ENCODE measurements at places on chromosomes 6 and 20.

- DNase-seq: no peak
Observed at GRCh38 chr6:44935693-44936300, 392.3 kb upstream of the RUNX2 start.

GRCh38 chr6:74715355-74716085 is 490.3 kb downstream of the COL12A1 start:
- DNase-seq: no peak

DNA sequence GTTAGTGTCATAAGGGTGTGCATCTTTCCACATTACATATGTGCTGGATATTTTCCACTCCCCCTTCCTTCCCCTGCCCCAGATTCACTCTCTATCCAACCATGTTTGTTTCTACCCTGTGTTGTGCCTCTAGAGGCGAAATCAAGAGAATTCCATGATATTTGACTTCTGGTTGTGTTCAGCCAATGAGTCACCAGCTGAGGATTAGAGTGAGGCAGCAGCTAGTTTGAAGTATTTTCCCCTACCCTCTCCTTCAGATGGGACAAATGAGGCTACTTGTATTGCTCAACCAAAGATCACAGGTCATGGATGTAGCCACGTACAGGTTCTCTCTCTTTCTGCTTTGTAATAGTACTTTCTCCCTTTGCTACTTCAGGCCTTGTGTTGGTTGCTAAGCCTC is 24.5 kb upstream of the OR2J2 start:
- DNase-seq: no peak

- no peak for DNase-seq
Observed at GRCh38 chr6:44183783-44184182, 25.2 kb downstream of the CAPN11 start.

- no peak for DNase-seq
Observed at GRCh38 chr6:36677753-36678487, 594 bp upstream of the CDKN1A start.

- DNase-seq: no peak
Observed at GRCh38 chr6:74253261-74253660, 557.3 kb downstream of the CD109 start.

DNA sequence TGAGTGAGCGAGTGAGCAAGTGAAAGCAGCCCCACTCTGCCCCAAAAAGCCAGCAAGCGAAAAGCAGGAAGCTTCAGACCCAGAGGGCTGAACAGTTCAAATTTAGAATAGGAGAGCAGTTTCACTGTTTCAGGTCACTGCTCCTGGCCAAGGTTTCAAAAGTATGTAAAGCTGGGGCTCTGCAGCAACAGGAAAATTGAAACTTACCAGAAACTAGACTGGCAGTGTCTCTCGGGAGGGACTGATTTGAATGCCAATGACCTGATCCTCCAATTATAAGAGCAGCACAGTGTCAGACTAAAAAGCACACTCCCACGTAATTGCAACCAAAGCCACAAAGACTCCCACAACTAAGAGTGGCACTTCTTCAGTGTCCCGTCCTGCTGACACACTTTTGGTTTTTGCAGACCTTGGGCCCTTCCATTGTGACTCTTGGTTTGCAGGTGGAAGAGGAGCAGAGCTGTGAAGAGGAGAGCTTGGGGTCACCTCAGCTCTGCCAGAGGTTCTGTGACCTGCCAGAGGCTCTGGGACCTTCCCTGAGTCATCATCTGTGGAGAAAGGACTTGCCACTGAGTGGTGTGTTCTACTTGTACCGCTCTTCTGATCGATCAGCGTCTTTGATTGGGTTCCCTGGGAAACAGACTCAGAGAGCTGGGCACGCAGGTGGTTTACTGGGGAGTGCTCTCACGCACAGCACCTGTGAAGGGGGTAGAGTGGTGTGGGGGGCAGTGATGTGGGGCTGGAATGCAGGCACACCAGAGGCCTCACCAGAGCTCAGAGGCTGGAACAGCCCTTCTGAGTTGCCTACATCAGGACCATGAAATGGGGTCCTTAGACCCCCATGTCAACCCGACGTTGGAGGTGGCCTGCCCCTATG is 52.7 kb upstream of the PTGIS start:
- DNase-seq: peak; percentile 58

GRCh38 chr6:46651816-46652215 is 802 bp downstream of the CYP39A1 start:
- no peak for DNase-seq

DNA sequence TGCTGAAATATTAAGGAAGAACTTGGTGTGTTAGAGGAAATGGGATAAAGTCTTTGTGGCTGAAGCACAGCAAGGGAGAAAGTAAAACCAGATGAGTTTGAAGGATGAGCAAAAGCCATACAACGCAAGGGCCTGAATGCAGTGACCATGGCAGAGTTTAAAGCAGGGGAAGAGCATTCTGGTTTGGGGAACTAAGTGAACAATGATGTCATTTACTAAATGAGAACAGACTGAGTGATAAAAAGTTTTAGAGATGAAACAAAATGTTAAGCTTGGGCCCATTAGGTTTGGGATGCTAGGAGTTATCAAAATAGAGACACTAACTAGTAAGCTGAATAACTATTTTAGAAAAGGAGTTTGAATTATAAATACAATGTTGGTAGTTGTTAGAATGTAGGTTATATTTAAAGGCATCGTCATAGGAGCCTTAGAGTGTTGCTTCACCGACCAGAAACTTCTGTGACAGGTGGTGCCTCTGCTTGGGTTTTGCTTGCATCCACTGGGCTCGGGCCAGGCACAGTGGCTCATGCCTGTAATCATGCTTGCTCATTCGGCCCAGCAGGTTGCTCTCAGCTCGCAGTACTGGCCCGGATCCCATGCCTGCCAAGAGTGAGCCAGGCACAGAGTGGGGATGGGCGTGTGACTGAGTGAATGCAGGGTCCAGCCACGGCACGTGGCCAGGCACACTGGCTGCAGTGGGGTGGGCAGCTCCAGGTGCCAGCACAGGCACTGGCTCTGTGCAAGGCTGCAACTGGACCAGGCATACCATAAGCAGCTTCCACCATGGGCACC is 37.4 kb upstream of the OPRM1 start:
- DNase-seq: no peak

- peak; percentile 19 for DNase-seq
Observed at GRCh38 chr20:17843246-17844132, 125.1 kb downstream of the SNX5 start.

DNA sequence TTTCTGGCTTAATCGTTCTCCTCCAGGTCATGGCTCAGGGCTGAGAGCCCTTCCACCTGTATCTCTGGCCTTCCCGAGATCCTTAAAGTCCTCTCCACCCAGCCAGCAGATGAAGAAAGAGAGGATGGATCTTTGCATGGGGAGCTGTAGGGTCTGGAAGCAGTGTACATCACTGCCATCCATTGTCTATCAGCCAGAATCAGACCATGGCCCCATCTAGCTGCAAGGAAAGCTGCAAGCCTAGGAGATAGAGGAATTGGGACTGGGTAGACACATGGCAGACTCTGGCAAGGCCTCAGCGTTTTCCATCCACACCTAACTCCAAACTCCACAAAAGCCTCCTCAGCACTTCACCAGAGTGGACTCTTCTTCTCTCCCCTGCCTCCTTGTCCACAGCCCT is 113.8 kb upstream of the MAFB start:
- no peak for DNase-seq

GRCh38 chr20:7841971-7842310 is 98.3 kb downstream of the HAO1 start:
- DNase-seq: no peak

GRCh38 chr6:69918813-69919475 is 52.6 kb downstream of the COL19A1 start:
- no peak for DNase-seq

GRCh38 chr6:116268589-116269293 is 11.0 kb downstream of the TSPYL1 start:
- DNase-seq: no peak

GRCh38 chr20:46999801-47000465 is 105.3 kb downstream of the EYA2 start:
- DNase-seq: no peak

DNA sequence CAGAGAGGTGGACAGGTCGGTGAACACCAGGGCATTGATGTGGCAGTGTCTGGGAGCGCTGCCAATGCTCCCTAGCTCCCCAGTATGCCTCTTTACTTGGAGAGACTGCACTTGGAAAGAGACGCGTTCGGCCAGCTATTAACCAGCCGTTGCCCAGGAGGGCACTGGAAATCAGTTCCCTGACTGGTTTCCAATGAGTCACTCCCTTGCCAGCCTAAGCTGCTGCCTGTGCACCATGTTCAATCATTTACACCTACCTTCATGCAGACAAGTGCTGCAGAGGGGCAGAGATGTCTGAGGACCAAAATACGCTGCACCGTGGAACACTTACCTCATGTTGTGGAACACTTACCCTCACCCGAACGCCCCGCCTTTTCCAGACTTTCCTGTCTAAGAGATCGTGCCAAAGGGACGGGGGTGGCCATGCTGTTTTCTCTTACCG is 151.6 kb downstream of the SOBP start:
- DNase-seq: no peak

- no peak for DNase-seq
Observed at GRCh38 chr20:24818056-24818455, 131.0 kb upstream of the CST7 start.

DNA sequence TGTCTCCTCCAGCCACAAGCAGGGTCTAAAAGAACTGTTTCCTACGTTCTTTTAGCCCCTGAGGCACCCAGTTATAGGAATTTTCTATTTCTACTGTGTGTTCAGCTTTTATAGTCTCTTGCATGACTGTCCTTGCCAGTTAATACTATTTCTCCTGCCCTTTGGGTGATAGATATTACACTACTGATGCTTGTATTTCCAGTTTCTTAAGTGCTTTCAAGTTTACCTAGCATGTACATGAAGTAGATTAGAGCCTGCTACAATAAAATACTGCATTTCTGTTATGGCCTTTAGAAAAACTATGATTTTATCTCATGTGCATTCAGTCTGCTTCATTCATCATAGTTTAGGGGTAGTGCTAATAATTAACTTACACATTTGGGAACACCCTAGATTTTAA is 89.6 kb downstream of the FOXO3 start:
- no peak for DNase-seq

DNA sequence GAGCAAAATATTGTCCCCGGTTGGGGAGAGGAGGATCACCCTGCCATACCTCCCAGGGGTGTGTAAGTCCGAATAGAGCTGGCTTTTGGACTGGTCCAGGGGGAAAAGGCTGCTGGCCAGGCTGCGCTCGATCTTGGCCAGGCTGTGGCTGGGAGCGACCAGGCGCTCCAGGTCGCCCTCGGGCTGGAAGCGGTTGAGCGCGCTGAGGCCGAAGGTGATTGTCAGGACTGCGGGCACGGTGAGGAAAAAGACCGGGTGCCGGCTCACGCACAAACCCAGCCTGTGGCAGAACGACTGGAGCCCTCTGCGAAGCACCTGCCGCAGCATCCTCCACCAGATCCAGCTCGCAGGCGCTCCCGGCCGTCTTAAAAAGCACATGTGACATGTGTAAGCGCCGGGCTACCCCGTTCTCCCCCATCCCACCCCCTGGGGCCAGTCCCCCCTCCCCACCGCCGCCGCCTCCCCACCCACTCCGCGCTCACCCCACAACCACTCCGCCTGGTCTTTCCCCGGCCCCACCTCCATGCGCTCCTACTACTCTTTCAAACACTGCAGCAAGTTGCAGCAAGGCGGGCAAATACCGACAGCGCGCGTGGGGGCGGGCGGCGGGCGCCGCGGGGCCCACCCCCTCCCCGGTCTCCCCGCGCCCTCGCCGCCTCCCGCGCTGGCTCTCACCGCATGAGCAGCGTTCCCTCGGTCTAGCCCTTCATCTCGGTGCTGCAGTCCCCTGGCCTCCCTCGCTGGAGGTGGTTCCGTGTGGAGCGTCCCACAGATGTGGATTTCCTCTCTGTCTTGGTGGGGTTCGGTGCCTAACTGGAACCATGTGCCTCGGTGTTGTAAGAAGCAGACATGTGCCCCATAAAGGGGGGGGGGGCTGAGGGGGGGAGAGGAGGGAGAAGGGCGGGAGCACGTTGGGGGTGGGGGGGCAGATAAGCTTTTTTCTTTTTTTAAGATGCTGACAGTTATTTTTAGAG is 42.4 kb downstream of the PTCHD4 start:
- DNase-seq: no peak

GRCh38 chr20:4925842-4926530 is 75.3 kb downstream of the SLC23A2 start:
- DNase-seq: no peak
